GM04504 (cell line): ENCODE measurements at places on chromosomes 7 and 10.

DNA sequence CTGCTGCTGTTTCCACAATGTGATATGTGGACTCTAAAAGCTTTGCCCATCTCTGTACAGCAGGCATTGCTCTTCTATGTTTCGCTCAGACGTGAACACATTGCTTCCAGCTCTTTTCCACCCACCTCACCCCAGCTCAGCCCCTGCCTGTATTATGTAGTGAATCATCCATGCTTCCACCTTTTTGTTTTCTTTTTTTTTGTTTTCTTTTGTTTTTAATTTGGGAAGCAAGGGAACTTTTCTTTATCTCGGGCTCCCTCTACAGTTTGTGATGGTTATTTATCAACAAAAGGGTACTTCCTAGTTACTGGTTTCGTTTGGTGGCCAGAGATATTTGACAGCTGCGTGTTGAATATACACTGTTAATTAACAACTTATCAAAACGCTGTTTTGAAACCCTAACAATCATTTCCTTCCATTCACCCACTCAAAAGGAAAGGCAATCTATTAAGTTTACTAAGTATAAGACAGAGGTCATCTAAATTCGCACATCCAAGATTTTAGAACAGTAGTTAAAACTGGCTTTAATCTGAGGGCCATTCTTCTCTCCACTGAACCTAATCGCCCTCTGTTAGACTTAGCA is 127.9 kb upstream of the STK17A start:
- no peak for DNase-seq

DNA sequence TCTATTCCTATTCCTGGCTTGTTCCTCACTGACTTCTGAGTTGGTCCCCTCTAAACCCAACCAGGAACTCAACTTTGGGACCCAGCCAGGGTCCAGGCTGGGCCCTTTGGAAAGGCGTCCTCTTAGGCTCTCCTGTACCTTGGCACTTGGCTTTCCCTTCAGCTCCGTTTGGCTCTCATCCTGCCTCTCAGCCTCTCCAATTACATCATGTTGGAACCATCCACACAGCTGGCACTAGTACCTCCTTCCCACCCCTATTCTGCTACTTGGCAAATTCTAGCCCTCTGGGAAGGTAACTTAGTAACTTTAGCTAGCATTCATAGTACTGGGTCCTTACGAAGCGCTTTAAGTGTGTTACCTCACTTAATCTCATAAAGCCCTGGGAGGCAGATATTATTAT is 205.3 kb upstream of the HABP2 start:
- DNase-seq: no peak

DNA sequence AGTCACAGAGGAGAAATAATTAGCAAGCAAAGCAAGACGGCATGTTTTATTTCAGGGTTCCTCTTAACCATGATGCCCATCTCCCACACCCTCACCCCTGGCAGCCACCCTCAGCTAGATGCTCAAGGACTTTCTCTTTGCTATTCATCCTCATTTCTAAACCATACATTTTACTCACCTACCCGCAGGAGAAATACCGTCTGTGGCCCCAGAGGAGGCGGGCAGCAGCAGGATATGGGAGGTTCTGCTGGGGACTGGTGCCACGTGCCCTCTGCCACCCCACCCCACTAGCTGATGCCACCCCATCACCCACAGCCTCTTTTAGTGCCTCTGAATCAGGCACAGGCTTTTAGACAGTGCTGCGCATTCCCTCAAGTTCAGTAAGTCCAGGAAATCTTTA is 168.7 kb upstream of the ITGB1 start:
- no peak for DNase-seq

DNA sequence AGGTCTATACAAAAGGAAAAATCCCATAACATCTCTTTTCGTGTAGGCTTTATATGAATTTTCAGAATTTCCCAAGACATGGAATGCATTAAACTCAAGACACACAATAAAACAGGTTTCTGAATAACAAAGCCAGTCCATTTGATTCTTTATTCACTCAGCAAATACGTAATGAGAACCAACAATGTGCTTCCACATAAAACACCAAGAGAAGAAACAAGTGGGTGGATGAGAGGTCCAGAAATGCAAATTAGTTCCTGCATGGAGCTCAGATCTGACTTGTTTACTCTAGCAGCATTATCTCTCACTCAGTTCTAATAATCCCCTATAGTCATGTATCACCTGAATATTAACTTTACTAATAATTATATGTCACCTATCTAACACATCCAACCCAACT is 249.5 kb downstream of the LRRTM3 start:
- no peak for DNase-seq

GRCh38 chr10:76903387-76903945 is 734.1 kb downstream of the KCNMA1 start:
- no peak for DNase-seq

GRCh38 chr7:1781369-1781768 is 111.3 kb downstream of the ELFN1 start:
- no peak for DNase-seq

DNA sequence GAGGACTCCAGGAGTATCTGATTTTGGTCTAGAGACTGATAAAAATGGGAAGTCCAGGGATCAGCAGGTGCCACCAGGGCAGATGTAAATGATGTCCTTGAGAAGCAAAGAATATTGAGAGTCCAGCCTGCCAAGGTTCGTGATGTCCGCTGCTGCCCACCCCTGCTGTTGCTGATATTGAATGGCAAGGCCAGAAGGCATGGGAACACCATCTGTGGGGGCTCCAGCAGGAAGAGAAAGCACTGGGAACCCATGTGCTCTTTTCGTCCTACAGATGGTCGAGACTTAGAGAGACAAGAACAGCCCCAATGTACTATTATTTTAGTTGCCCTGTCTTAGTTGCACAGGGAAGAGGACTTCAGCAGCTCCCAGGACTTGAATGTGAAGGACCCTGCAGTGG is 363.9 kb downstream of the GALNT17 start:
- DNase-seq: no peak

DNA sequence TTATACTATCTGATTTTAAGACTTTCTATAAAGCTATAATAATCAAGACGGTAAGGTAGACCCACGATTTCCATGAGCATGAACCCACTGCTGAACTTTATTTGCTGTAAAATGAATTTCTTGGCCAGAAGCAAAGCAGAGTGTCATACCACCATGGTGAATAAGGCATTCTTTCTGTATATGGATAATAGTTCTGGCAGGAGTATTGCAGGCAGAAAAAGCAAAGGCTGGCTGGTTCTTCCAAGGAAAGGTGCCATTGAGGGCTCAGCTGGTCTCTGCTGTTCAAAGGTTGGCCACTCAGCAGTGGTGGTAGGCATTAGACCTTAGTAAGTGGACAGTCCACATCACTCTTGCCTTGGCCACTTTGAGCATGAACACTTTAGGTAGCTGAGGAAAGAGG is 104.1 kb upstream of the KCNMA1 start:
- no peak for DNase-seq

GRCh38 chr10:43265799-43266721 is 805 bp downstream of the RASGEF1A start:
- no peak for DNase-seq

DNA sequence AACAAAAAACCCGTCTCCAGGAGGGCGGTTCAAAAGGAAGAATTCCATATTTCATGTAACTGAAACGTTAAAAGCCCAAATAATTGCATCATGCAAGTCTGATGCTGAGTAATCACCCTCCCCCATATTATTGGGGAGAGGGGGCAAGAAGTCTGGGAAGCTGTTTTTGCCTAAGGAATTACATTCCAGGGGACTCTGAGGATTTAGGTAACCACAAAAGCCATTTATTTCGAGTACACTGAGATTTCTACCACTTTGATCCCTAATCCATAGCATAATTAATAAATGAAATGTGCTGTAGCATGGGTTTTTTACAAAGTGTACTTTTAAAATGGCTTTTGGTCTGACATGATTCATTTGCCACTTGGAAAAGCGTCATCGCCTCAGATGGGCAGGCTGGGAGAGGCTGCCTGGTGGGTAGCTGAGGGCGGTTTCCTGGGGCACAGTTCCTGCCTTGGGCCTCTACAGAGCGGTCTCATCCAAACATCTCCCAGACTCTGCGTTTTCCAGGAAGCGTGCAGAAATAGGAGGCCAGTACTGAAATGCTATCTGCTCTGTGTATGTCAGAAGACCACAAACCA is 106.5 kb downstream of the TCF7L2 start:
- no peak for DNase-seq

- DNase-seq: no peak
Measured at GRCh38 chr7:36055207-36055606, 97.8 kb upstream of the EEPD1 start.

DNA sequence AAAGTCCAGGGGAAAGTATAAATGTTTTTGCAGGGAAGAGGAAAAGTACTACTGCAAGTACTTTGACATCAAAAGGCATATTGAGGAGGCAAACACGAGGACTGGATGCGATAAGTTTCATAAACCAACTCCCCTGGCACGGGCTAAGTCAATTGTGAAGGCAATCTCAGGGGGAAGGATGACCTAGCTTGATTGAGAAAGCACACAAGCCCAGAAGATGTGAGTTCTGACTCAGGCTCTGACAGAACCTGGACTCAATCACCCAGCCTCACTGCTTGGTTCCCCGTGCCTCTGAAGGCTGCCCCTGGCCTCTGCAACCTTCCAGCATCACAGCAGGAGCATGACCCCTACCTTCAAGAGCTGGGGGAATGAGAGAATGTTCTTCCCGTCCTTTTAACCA is 93.2 kb upstream of the ZNF438 start:
- no peak for DNase-seq

DNA sequence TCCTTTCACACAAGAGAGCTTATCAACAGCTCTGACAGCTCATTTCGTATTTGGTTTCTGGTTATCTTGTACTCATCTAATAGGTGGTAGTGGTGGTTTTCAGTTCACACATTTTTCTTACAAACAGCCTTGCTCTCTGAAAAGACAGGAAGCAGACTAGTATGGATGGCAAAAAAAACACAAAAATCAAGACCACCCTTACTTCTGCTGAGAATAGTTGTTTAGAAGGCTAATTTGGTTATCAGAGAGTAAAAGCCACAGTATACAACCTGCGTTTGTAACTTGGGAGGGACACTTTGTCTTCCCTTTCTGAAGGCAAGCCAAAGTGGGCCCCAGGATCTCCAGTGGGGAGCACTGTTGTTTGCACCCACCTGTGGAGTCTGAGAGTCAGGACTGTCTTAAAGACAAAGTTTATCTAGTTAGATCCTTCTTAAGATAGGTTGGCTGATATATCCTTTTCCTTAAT is 68.0 kb downstream of the PIP4K2A start:
- no peak for DNase-seq

DNA sequence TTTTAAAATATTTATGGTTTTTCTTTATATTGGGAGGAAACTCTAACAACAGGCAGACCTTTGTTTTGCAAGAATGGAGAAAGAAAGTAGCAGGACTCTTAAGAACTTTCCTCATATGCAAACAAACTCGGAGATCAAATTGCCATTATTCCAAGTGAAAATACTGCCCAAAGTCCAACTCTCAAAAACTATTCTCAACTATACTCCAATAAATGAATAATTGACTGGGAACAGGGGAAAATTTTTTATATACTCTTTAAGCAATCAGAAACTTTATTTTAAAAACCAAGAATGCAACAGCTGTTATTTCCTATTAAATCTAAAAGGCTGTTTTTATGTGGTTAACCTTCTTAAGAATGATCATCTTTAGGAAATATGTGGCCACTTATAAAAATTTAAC is 101.9 kb downstream of the COL28A1 start:
- no peak for DNase-seq

GRCh38 chr10:52074505-52075026 is 239.5 kb upstream of the DKK1 start:
- no peak for DNase-seq
